DND-41 (cell line): ENCODE measurements at places on chromosomes 3 and 15.

DNA sequence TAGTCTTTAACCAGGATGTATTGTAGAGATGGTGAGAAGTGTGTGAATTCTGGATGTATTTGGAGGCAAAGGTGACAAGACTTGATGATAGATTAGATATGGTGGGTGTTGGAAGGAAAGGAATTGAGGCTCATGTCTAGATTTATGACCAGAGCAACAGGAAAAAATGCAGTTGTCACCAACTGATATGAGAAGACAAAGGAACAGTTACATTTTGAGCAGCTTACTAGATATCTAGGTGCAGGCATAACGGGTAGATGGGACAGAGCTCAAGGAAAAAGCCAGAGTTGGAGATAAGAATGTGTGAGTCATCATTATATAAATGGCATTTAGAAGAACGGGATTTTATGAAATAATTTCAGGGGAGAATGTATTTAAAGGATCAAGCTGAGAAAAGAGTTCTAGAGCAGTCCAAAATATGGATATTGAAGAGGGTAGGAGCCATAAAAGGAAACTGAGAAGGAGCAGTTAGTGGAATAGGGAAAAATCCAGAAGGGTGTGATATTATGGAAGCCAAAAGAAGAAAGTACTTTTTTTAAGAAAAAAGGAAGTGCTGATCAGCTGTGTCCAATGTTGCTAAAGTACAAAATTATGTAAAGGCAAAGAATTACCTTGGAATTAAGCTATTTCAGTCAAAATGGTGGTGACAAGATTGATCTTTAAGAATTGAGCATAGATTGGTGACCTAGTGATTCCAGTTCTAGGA is 262.5 kb downstream of the CGGBP1 start:
- no peak for DNase-seq

DNA sequence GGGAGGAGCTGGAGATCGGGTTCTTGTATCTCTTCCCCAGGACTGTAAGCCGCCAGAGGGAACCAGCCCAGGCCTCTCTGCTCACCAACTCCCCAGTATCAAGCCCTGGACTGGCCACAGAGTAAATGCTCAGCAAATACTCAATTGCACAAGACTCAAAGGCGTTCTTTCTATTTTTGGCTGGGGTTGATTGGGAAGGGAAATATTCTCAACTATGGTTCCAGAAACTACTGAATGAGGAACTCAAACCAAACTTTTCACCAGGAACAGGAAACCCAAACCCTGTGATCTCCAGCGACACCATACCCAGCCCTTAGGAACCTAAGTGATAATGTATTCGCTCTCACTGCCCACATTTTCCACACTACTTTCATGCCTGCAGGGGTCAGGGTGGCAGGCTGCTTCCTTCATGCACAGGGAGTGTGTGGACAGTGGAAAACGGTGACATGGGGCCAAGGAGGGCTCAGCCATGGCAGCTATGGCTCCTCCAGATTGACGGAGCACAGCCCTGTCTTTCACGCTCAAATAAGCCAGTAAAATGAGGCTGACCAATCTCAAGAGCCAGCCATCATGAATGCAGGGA is 124.7 kb upstream of the RAD18 start:
- no peak for DNase-seq

DNA sequence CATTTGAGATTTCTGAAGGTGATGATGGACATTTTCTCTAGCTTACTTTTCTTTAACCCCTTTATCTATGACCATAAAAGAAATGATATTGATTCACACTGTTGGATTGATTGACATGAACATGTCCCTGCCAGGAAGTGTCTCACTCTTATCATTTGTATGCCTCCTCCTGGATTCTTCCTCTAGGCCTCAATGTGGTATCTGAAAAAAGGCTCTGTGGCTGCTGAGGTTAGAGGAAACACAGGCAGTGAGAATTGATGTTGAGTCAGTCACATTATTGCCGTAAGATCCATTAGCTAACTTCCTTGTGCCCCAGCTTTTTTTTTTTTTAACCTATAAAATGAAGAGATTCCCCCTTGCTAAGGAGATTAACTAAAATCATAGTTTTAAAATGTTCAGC is 8.0 kb upstream of the THRB start:
- no peak for DNase-seq

GRCh38 chr15:63473999-63474809 is 30.2 kb upstream of the USP3 start:
- no peak for DNase-seq

GRCh38 chr3:55512571-55513343 is 25.7 kb upstream of the WNT5A start:
- DNase-seq, result no peak

GRCh38 chr15:31508656-31509055 is 182.0 kb downstream of the KLF13 start:
- no peak for DNase-seq

DNA sequence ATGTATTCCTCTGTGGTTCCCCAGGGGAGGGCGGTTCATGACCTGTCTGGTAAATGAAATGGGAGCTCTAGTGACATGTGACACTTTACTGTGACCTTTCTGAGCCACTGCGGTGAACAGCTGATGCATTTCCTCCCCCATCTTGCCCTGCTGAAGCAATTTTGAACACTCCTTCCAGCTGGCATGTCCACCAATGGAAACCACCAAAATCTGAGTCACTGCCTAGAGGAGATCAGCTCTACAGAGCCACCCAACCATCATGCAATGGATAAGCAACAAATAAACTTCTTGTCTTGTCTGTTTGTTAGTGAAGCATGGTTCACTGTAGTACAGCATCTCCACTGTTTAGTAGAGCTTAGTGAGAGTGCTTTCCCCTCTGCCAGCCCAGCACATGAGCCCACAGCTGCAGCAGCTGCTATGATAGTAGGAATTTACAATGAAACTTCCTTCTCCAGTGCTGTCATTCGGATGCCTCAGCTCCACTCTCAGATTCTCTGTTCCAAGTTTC is 479.4 kb downstream of the NTRK3 start:
- no peak for DNase-seq

- DNase-seq, result no peak
These were observed 37.6 kb downstream of the ADAMTS9 start for GRCh38 chr3:64650096-64650622.

DNA sequence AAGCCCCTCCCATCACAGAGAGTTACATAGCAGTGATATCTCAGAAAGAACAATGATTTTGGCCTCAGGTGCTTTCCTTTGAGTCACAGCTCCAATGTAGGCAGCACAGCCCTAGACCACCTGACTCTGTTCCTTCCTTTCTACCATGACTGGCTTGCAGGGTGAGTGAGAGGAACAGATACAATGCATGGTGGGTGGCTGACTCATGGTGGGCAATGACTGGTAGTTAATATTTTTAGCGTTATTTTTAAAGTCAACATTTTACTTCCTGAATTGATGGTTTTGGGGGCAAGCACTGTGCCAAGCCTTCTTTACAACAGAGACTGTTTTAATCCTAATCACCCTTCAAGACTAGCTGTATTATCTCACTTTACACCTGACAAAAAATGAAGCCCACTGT is 32.8 kb upstream of the ST3GAL6 start:
- DNase-seq, result no peak

- DNase-seq, result no peak
These were observed 222.3 kb downstream of the ZMAT3 start for GRCh38 chr3:178849199-178849910.

DNA sequence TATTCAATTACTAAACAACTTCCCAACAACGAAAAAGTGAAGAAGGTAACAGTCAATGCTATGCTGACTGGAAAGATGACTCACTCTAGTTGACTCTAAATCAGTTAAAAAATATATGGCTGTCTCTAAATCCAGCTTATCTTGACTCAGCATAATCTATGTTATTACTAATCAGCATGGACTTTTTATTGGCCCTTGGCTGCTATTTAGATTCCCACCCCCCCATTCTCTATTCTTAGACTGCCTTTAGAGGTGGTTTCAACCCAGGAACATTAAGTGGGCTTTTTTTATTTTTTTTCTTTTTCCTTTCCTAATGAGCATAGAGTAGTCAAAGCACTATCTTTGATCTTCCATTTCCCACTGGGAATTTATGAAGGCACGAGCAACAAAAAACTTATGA is 1.9 kb downstream of the PCOLCE2 start:
- DNase-seq, result no peak

- DNase-seq, result no peak
These were observed 170.2 kb upstream of the ICE2 start for GRCh38 chr15:60648928-60649679.

DNA sequence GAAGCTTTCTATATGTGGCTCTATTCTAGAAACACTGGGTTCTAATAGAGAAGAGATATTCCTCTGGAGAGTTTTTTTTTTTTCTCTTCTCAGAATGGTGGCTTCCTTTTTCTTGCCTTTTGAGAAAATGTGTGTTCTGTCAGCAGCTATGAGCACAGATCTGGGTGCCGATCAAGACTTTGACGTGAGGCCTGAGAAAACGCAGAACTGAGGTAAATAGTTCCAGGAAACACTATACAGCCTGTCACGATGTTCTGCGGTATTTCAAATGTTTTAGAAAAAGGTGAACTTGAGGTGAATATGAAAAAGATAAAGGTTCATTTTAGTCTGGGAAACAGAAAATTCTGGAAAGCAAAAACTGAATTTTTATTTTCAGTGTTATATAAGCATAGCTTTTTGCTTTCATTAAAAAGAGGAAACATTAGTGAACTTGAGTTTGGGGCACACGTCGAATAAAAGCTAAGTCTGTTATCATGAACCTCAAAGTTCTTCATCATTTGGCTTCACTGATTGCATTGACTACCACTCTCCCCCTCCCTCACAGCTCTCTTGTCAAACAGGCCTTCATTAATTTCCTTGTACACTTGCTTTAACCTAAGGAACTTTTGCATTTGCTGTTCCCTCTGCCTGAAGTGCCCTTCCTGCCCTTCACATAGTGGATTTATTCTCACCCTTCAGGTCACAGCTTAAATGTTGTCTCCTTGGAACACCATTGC is 265.1 kb downstream of the NFKBIZ start:
- DNase-seq, result no peak

GRCh38 chr3:168989396-168989795 is 674.1 kb downstream of the MECOM start:
- no peak for DNase-seq

- DNase-seq, result no peak
These were observed 25.9 kb downstream of the EXOG start for GRCh38 chr3:38522002-38522401.

DNA sequence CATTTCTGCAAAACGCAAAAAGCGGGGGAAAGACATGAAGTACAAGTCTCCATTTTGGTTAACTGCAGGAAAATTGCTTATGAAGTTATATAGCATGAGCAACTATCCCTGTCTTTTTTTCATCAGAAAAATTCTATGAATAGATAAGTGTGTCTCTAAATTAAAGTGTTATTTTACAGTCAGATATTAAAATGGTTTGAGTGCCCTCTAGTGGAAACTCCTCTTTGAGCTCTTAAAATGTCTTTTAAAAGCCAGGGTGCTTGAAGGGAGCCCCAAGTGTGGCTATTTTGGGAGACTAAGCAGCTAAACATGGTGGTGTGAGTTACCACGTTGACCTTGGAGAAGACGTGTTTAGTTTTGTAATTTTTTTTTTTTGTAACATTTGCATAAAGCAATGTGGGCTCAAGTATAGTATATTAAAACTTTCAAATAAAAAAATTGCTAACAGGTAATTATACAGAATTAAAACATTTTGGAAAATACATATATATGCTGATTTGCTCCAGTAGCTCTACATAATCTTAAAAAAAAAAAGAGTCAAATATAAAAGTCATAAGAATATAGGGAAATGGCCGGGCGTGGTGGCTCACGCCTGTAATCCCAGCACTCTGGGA is 77.2 kb downstream of the PPP2R3A start:
- DNase-seq, result no peak

- DNase-seq, result no peak
These were observed 94.7 kb downstream of the PLXNA1 start for GRCh38 chr3:127077505-127078064.

GRCh38 chr3:8762607-8763377 is 6.6 kb downstream of the OXTR start:
- no peak for DNase-seq

GRCh38 chr3:17340261-17340660 is 402.2 kb downstream of the TBC1D5 start:
- DNase-seq, result no peak

DNA sequence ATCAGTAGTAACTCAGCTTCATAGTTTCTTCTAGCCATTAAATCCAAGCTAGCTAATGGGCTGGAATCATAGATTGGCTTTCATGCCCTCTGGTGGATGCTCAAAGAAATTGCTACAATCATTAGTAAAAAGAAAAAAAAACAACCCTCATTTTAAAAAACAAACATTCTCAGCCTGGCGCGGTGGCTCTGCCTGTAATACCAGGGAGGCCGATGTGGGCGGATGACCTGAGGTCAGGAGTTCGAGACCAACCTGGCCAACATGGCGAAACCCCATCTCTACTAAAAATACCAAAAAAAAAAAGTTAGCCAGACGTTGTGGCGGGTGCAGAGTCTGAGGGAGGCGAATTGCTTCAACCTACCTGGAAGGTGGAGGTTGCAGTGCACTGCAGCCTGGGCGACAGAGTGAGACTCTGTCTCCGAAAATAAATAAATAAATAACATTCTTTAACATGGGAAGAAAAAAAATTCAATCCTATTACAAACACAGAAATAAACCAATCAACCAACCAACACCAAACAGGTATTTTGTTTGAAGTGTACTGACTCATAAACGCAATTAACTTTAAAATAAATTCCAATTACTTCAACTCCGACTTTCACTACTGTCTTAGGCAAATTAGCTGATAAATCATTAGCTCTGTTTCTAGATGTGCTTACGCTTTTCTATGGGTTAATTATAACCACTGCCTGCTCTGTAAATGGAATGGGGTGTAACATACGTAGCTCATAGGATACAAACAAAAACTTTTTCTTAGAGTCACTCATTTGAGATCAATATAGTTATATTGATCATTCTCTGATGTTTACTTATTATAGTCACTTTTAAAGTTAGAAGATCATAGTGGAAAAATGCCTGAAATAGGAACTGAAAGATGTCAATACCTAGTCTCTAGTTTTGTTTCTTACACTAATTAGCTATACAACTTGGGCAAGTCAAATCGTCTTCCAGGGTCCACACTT is 24.9 kb downstream of the TMEM207 start:
- peak; percentile 10 for DNase-seq

GRCh38 chr15:67849538-67849937 is 9.7 kb upstream of the RNU6-1 start:
- no peak for DNase-seq

- DNase-seq, result no peak
These were observed 36.1 kb downstream of the CRTC3 start for GRCh38 chr15:90565866-90566265.

DNA sequence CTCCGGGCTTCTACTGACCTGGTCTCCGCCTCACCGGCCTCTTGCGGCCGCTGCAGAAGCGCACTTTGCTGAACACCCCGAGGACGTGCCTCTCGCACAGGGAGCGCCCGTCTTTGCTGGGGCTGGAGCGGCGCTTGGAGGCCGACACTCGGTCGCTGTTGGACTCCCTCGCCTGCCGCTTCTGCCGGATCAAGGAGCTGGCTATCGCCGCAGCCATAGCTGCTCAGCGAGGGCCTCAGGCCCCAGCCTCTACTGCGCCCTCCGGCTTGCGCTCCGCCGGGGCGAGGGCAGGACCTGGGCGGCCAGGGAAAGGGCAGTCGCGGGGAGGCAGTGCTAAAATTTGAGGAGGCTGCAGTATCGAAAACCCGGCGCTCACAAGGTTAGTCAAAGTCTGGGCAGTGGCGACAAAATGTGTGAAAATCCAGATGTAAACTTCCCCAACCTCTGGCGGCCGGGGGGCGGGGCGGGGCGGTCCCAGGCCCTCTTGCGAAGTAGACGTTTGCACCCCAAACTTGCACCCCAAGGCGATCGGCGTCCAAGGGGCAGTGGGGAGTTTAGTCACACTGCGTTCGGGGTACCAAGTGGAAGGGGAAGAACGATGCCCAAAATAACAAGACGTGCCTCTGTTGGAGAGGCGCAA is 319.2 kb downstream of the FGF12 start:
- DNase-seq, result no peak

GRCh38 chr3:58577269-58577821 is at the start of gene FAM107A:
Gene FAM107A (minus strand): TSS chr3:58577391. CDS start chr3:58569860, 7,531 bp downstream.
- DNase-seq, result no peak
